ENCODE measurements at places on chromosomes 1 and 21.
A peak's percentile ranks its signal among the peaks of the same experiment; 100 is the strongest.

DNA sequence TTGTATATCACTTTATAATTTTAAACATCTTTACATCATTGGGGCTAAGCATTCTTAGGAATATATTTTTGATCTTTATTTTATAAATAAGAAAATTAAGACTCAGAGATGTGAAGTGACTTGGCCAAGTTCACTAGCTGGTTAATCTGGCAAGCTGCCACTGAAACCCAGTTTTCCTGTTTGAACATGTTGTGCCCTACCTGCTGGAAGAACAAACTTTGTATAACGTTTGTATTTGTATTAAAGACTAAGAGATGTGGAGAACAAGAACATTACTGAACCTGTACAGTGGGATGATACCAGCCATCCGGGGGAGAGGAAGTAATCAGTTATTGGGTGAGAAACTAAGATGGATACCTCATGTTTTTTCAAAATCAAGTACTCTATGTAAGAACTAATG is 77.2 kb upstream of the SIPA1L2 start:
- no peak overlapping the region for H3K4me3 ChIP-seq
- no peaks in the 10 kb centered on the region for H3K4me1 ChIP-seq
- H3K36me3 ChIP-seq, result no peaks in the 10 kb centered on the region
- no peak overlapping the region for H3K27ac ChIP-seq

DNA sequence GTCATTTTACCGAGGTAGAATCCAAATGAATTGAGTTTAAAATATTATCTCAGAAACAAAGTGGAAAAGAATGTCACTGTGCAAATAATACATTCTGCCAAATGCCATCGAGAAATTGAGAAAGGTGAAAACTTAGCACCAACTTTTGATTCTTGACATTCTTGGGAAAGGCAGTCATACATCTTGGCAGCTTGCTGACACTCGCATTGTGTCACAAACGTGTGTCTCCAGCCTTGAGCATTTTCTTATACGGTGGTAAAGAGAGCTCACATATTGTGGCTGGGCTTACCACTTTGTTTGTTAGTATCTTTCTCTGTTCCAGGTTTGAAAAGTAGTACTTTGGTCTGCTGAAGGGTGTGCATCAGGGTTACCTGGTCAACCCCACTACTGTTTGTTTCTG is 1456.1 kb downstream of the BRINP3 start:
- H3K27me3 ChIP-seq, result no peaks in the 10 kb centered on the region
- DNase-seq, result no peak
- H3K36me3 ChIP-seq, result no peaks in the 10 kb centered on the region
- no peak overlapping the region for H3K4me3 ChIP-seq
- H3K4me1 ChIP-seq, result no peaks in the 10 kb centered on the region
- H3K27ac ChIP-seq, result no peak overlapping the region

DNA sequence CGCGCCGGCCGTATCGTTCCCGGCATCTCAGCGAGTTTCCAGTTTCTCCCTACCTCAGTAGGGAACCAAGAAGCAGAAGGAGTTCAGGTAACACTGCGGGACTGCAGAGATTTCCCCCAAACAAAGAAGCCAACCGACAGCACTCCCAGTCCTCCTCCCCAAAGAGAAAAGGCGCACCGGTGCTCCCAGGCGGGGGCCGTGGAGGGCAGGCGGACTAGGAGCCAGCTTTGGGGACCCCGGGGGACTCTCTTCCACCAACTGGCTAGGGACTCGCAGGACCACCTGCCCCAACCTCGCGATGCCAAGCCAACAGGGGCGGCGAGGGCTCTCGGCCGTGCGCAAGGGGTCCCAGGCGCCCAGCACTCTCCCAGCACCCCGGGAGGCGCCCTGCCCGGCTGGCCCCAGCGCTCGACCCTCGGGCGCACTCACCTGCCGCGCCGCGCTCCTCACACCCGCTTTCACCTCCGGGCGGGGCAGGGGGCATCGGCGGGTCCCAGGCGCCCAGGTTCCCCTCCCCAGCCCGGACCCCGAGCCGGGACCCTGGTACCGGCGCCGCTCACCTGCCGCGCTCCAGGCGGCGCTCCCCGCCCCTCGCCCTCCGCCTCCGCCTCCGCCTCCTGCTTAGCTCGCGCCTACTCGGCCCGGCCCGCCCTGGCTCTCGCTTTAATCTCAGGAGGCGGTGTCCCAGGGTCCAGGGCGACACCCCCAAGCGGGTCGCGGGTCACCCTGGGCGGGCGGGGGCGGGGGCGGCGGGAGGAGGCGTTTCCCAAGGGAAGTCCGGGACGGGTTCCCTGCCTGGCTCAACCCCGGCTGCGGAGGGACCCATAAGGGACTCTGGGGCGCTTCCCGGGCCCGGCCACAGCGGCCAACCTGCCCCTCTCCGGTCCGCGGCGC is at the start of gene TMPRSS2:
Gene TMPRSS2 (minus strand): TSS at position 638 of the 894 bp plus-strand sequence. CDS start 10,025 bp downstream, outside the sequence.
- H3K36me3 ChIP-seq, result no peaks in the 10 kb centered on the region
- peaks cover 43% of the 10 kb centered on the region for H3K27me3 ChIP-seq
- H3K4me3 ChIP-seq, result peak within 1 kb of the TSS; percentile 62
- no peak for DNase-seq

DNA sequence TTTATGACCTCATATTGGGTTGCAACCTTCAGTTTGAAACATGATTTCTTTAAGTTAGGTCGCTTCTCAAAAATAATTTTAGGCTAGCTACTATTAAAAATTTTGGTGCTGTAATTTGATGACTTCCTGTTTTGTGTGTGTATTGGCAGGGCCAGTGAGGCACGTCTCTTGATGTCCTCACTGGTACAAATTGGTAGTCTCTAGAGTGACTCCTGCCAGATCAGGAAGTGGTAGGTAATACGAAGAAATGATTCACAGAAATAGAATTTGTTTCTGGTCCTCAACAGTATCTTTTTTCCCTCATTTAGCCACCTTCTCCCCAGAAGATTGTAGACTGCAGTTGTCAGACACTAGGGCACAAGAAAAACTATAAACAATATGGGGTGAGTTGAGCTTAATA is 120.9 kb upstream of the KIAA1614 start:
- DNase-seq, result no peak
- no peaks in the 10 kb centered on the region for H3K36me3 ChIP-seq
- H3K4me1 ChIP-seq, result no peaks in the 10 kb centered on the region
- H3K27me3 ChIP-seq, result no peaks in the 10 kb centered on the region

- H3K36me3 ChIP-seq, result no peaks in the 10 kb centered on the region
- no peaks in the 10 kb centered on the region for H3K27me3 ChIP-seq
- no peak overlapping the region for H3K4me3 ChIP-seq
- H3K27ac ChIP-seq, result no peak overlapping the region
- H3K4me1 ChIP-seq, result no peaks in the 10 kb centered on the region
Observed at GRCh38 chr1:87927391-87928280, 599.0 kb downstream of the LMO4 start.

- no peak overlapping the region for H3K27ac ChIP-seq
- DNase-seq, result no peak
- no peaks in the 10 kb centered on the region for H3K36me3 ChIP-seq
- no peaks in the 10 kb centered on the region for H3K27me3 ChIP-seq
Observed at GRCh38 chr1:241250465-241250864, 106.5 kb downstream of the RGS7 start.

DNA sequence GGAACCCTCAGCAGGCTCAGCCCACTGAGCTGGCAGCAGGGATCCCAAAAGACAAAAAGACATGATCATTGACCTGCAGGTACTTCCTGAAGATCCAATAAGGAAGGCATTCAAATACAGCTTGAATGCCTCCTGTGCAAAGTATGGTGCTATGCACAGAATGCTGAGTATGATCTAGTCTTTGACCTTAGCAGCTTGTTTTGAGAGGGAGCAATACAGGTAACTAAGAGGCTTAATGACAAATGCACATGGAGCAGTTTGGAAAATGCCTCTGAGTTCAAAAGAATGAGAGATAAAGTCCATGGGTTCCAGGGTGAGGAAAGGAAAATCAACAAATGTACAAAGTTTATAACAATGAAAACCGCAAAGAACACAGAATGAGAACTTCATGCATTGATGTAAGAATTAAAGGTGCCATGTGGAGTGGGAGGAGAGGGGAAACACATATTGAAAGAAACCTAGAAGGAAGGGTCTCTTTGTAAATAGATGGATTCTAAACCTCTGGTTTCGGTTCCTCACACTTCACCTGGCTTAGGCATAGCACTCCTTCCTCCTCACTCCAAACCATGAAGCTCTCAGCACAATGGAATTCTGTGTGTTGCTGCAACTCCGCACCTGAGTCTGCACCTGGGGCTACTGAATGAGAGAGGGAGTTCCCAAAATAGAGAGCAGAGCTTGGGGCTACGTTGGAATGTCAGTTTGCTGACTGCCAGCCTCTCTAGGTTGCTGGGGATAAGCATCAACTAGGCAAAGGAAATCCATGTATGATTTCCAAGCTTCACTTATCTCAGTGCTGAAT is 77.6 kb downstream of the PLXNA2 start:
- H3K27me3 ChIP-seq, result no peaks in the 10 kb centered on the region
- no peak overlapping the region for H3K4me3 ChIP-seq
- H3K4me1 ChIP-seq, result peaks cover 10% of the 10 kb centered on the region
- no peak overlapping the region for H3K27ac ChIP-seq
- no peaks in the 10 kb centered on the region for H3K36me3 ChIP-seq

DNA sequence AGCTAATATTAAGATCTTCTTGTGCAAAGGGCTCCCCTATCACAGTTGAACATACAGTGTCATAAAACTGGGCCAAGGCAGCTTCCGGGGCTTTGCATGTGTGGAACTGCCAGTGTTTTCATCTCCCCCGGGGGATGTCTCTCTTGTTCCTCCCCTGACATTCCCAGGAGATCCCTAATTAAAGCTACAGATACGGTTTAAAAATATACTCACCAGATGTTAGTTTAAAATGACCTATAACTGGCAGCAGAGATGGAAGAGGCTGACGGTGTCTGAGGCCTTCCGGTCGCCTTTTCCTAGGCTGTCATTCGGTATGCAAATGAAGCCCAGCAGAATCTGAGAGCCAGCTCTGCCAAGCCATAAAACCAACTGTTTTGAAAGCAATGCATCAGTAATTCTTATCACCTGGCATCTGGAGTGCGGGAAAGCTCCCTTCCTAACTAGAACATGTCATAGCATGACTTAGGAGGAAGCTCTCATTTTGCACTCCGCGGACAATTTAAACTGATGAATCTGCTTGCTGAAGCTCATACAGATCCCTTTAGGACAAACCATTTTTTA is 436.5 kb upstream of the VAMP3 start:
- no peak for DNase-seq
- H3K4me3 ChIP-seq, result no peak overlapping the region
- H3K4me1 ChIP-seq, result peaks cover 2% of the 10 kb centered on the region
- H3K36me3 ChIP-seq, result no peaks in the 10 kb centered on the region
- no peaks in the 10 kb centered on the region for H3K27me3 ChIP-seq

- H3K27ac ChIP-seq, result no peak overlapping the region
- H3K27me3 ChIP-seq, result no peaks in the 10 kb centered on the region
- peaks cover 10% of the 10 kb centered on the region for H3K36me3 ChIP-seq
- H3K4me3 ChIP-seq, result no peak overlapping the region
- no peak for DNase-seq
Observed at GRCh38 chr1:151888972-151889570, 20.2 kb downstream of the THEM4 start.

- H3K27me3 ChIP-seq, result no peaks in the 10 kb centered on the region
- DNase-seq, result no peak
- H3K36me3 ChIP-seq, result no peaks in the 10 kb centered on the region
- H3K4me3 ChIP-seq, result no peak overlapping the region
- H3K4me1 ChIP-seq, result no peaks in the 10 kb centered on the region
- no peak overlapping the region for H3K27ac ChIP-seq
Observed at GRCh38 chr1:82538876-82539275, 738.1 kb downstream of the ADGRL2 start.

DNA sequence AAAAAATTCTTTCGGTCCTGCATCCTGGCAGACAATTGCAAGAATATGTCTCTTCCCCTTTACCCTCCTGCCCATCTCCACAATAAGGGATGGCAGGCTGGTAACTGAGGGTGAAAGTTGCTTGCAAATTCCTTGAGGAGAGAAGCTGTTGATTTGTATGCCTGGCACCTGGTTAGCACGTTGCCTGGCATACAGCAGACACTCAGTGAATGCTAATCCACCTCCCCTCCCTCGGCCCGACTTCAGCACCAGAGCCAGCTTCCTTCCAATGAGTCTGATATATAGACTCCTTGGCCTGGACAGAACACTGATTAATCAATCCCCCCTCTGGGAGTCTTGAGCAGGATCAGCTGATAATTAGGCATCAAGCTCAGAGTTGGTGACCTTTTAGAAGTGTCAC is 39.1 kb downstream of the KCNC4 start:
- no peaks in the 10 kb centered on the region for H3K36me3 ChIP-seq
- H3K4me1 ChIP-seq, result no peaks in the 10 kb centered on the region
- H3K27ac ChIP-seq, result no peak overlapping the region

- no peak overlapping the region for H3K27ac ChIP-seq
- H3K36me3 ChIP-seq, result no peaks in the 10 kb centered on the region
- no peak overlapping the region for H3K4me3 ChIP-seq
- H3K27me3 ChIP-seq, result no peaks in the 10 kb centered on the region
Observed at GRCh38 chr1:187038784-187039183, 210.0 kb downstream of the PLA2G4A start.

DNA sequence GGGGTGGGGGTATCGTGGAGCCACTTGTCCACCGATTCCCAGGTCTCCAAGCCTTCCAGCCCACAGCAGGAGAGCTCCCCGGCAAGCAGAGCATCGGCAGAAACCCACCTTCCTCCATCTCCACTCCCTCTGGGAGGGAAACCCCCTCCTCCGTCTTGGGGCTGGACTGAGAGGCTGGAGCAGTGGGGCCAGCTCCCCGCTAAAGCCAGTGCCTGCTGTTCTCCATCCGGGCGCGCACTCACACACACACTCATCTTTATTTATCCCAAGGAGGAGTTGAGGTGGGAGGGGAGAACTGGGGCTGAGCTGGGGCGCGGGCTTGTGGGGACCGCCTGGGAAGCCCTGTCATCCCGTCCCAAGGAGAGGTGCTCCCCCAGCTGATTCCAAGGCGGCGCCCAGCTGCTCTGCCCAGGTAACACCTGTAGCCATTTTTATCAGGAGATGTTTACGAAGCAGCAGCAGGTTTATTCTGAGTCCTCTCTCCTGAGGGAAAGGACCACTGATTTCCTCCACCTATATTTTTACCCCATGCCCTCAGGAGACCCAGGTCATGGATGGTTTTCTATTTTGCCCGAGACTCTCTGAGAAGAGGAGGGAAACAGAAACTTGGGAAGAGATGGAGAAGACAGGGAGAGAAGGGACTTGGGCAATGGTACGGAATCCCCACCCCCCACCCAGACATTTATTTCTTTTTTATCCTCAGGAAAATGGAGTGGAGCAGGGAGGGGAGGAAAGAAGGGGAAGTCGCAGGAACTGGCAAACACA is 2.1 kb downstream of the KCNN3 start:
- H3K36me3 ChIP-seq, result no peaks in the 10 kb centered on the region
- H3K4me1 ChIP-seq, result peaks cover 24% of the 10 kb centered on the region
- no peak for DNase-seq
- H3K4me3 ChIP-seq, result peak overlapping the region; percentile 58

DNA sequence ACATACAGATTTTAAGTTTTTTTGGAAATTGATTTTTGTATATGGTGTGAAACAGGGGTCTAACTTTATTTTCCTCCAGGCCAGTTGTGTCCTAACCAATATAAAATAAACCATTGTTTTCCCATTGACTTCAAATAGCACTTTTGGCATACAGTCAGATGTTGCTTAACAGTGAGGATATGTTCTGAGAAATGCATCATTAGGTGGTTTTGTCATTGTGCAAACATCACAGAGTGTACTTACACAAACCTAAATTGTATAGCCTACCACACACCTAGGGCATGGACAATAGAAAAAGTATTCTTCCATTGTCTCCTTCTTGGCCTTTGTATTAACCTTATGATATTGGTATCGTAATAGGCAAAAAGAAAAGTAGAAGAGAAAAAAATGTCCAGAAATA is 37.4 kb upstream of the DISP1 start:
- DNase-seq, result no peak
- no peaks in the 10 kb centered on the region for H3K4me1 ChIP-seq
- no peak overlapping the region for H3K27ac ChIP-seq
- no peaks in the 10 kb centered on the region for H3K36me3 ChIP-seq
